ENCODE measurements at places on chromosomes 7 and 10.

DNA sequence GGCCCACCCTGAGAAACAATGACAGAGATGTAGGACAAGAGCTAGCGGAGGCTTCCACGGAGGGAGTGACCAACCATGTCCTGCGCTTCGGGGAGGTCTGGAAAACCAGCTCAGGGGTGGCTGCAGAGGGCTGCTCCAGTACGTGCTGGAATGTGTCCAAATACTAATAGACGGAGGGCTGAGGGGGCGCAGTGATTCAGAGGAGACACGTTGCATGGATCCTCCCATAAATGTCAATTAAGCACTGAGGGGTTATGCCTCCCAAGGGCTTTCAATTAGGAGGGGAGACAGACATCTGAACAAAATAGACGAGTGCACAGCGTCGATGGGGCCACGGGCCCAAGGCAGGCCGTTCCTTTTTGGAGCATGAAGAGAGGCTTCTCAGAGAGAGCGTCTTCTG is 51.0 kb upstream of the NPS start:
- no peak for DNase-seq

- peak; percentile 43 for DNase-seq
These were observed 58.5 kb downstream of the MICU1 start for GRCh38 chr10:72567421-72567820.

GRCh38 chr10:21388589-21388988 is 136.9 kb downstream of the SKIDA1 start:
- DNase-seq, result no peak

- no peak for DNase-seq
These were observed 257.2 kb upstream of the GLI3 start for GRCh38 chr7:42494199-42494710.

GRCh38 chr7:79782256-79782655 is 328.8 kb upstream of the MAGI2 start:
- DNase-seq, result no peak

DNA sequence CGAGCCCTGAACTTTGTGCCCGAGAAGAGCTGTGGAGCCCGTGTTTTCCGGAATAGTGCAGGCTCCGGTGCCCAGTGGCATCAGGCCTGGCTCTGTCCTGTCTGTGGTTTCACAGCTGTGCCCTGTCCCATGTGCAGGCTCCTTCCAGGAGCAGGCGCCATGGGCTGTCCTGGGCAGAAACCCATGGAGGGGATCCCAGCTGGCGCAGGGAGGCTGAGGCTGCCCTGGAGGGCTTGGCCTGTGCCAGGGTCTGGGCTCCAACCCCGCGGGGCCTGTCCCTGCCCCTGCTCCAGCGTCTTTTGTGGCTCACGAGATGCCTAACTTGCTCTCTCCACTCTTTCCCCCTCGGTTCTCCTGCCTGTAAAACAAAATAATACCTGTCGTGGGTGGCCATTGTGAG is 23.3 kb upstream of the CRHR2 start:
- DNase-seq, result no peak

DNA sequence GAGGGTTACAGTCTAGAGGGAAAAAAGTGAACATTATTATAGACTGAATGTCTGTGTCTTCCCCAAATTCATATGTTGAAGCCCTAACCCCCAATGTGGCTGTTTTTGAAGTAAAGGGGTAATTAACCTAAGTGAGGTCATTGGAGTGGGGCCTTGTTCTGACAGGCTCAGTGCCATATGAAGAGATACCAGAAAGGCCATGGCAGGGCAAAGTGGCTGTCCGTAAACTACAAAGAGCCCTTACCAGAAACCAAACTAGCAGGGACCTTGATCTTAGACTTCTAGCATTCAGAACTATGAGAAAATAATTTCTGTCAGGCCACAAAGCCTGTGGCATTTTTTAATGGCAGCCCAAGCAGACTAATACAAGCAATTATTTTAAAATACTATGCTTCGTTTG is 8.7 kb downstream of the TMEM209 start:
- DNase-seq, result no peak

GRCh38 chr7:35249537-35249907 is 4.4 kb downstream of the TBX20 start:
- DNase-seq, result peak; percentile 67

GRCh38 chr7:83684928-83685327 is 36.0 kb upstream of the SEMA3E start:
- no peak for DNase-seq
